Right kidney (tissue), 9 donors: ENCODE measurements at places on chromosomes 7 and 10.

DNA sequence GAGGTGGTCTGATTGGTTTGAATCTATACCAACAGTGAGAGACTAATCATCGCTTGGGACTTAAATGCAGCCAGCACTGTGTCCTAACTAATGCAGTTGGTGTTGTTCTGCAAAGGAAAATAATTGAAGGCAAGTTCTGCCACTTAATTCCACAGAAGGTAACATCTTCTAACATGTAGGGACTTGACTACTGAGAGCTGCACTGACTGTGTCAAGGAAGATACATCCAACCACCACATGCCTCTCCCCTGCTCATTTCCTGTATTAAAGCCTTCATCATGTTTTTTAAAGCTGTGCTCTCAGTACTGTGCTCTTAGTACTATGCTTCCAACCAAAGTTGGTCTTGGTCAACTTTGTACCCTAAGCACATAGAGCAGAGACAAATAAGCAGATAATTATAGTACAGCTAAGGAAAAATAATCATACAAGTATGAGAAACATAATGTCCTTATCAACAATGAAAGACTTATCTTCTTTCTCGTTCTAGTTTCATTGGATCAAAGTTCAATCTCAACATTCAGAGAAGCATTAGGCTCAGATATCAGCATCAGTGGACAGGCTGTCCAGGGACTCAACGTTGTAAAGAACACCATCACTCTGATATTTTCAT lies 2.8 kb upstream of the CYP3A4 start:
- DNase-seq, result no peak

GRCh38 chr7:82081644-82082224 lies 311.9 kb upstream of the HGF start:
- no peak for DNase-seq

GRCh38 chr7:56079450-56080185 lies 13.1 kb downstream of the PHKG1 start:
- DNase-seq, result no peak

GRCh38 chr7:16933296-16934279 lies 51.8 kb upstream of the AGR3 start:
- no peak for DNase-seq

DNA sequence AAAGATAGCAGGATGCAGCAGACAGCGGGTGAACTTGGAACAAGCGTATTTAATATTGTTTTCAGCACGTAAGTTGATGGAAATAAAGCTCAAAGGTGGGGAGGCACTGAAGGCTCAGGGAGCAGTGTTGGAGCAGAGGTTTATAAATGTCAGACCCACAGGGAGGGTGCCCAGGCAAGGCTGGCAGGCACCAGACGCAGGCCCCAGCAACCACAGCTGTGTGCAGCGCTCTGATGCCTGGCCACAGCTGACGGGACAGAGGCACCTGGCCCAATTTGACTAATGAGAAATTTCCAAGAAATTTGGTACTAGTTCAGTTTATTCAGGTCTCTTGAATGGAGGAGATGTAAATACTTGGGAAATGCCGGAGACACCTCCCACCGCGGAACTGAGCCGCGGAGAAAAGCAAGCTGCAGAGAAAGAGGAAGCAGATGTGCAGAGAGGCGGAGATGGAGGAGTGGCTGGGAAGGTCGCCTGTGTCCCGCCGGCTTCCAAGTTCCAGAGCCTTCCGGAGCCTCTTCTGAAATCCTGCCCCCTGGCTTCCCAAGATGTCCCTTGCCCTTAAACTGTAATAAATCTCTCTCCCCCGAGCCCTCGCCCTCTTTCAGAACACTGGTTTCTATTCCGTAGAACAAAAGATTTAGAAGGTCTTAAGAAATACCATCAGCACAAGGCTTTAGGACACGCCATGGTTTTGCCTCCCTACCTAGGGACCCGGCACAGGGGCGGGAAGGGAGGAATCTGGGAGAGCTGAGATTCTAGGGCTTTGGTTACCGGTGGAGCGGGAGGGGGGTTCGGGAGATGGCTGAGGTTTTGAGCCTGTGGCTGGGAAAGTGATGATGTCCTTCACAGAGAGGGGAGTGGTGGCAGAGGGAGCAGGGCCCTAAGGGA lies 38.4 kb upstream of the PLXNA4 start:
- peak; percentile 56 for DNase-seq

DNA sequence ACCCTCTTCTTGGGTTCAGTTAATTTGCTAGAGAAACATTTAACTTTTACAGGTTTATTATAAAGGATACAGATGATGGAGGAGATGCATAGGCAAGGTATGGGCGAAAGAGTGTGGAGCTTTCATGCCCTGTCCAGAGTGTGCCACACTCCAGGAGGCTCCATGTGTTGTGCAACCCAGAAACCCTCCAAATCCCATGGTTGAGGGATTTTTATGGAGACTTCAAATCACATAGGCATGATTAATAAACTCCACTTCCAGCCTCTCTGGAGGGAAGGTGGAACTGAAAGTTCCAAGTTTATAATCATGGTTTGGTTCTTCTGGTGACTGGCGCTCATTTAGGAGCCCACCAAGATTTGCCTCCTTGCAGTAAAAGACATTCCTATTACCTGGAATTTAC lies 159.9 kb downstream of the PHTF2 start:
- DNase-seq, result no peak

GRCh38 chr7:123641901-123642300 lies 13.8 kb upstream of the LMOD2 start:
- no peak for DNase-seq

GRCh38 chr7:38685851-38686250 lies 54.7 kb upstream of the AMPH start:
- no peak for DNase-seq

GRCh38 chr10:21047511-21047910 lies 150.4 kb upstream of the NEBL start:
- no peak for DNase-seq

- DNase-seq, result no peak
Observed at GRCh38 chr10:66218289-66218688, 707.5 kb upstream of the LRRTM3 start.

- no peak for DNase-seq
Observed at GRCh38 chr10:80523773-80524172, 13.9 kb upstream of the SH2D4B start.

- DNase-seq, result no peak
Observed at GRCh38 chr7:26422761-26423160, 131.1 kb downstream of the SNX10 start.

- no peak for DNase-seq
Observed at GRCh38 chr7:27700501-27700900, 37.8 kb upstream of the HIBADH start.

DNA sequence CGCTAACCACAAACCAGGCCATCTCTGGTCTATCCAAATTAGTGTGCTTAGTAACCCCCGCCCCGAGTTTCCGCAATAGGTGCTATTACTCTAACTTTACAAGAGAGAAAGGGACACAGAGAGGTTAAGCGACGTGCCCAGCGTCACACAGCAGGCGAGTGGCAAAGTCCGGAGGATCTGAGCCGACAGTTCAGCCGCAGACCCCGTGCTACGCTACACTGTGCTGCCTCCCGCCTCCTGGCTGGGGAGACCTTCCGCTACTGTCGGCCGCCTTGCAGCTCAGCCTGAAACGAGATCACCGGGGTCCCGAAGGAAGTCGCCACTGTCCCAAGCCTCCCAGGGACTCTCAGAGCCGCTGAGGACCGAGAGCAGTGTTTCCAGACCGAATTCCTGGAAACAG lies 799 bp downstream of the INTS1 start:
- DNase-seq, result no peak

DNA sequence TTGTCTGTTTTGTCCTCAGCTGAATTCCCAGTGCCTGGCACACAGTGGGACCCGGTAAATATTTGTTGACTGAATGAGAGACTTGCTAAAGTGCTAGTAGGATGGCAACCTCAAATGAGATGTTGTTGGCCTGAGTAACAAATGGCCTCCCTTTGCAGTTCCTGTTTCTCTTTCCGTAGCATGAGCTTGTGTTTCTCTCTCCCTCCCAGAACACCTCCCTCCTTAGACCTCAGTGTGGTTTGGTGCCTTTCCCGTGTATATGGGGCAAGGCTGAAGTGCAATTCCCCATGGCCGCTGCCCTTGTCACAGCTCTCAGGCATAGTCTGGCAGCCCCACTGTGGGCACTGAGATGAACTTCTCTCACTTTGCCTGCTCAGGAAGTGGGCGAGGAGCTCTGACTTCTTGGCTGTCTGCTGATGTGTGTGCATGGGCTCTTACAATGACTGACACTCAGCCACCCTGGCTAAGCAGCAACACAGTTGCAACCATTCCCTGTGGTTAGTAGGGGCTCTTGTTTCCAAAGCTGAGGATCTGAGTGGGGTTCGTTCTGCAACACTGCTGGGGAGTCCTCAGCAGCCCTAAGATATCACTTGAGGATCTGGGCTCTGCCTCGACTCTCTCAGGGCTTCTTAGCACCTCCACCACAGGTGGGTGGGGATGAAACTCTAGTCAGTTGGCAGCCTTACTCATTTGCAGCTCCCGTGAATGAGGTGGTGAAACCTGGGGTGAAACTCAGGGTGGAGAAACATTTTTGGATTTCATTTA lies 136.1 kb downstream of the ICA1 start:
- no peak for DNase-seq

- DNase-seq, result no peak
Observed at GRCh38 chr7:87627634-87627994, 584 bp upstream of the RUNDC3B start.

GRCh38 chr10:474406-474805 lies 215.1 kb downstream of the DIP2C start:
- no peak for DNase-seq

- no peak for DNase-seq
Observed at GRCh38 chr10:48448796-48449195, 142.3 kb downstream of the MAPK8 start.

DNA sequence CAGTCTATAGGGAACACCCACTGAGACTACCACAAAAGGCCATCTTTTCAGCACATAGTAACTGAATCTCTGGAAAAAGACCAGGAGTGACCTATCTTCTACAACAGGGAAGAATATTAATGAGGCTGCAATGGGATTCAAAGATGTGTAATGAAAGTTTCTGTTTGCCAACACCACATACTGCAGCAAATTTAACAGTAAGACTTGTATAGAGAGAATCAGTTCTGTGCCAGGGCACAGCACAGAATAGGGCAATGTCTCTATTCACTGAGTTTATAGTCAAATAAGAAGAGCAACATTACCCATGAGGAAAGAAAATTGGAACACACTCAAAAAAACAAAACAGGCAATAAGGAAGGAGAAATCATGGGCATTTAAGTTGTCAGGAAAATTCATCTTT lies 91.4 kb upstream of the PTN start:
- DNase-seq, result no peak

- no peak for DNase-seq
Observed at GRCh38 chr7:4561795-4562194, 120.3 kb upstream of the FOXK1 start.

DNA sequence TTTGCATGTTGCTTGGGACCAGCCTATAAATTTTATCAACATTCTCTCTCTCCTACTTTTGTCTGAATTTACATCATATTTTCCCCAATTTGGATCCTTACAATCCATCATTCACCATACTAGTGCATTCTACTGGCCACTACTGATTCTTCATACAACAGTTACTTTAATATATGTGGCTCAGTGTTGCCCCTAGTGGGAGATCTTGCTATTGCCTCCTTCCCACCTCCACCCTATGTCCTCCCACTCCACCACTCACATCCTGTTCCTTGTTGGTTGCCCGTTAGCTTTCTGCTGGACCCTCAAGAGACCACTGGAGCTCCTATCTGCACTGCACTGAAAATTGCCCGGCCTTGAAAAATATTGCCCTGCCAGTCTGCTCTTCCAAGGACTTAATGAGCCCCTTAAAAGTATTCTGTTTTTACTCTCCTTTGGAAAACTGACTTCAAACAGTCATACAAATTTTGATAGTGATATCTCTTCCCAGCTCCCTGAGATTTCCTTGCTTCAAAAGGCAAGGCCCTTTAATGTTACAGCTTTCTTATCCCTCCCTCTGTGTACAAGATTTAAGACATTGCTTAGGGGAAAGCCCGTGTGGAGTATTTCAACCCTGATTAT lies 243.2 kb upstream of the TMEM229A start:
- DNase-seq, result no peak

GRCh38 chr7:45389073-45389872 lies 184.9 kb upstream of the ADCY1 start:
- DNase-seq, result no peak

GRCh38 chr10:132538031-132538789 lies 623 bp downstream of the INPP5A start:
- no peak for DNase-seq

DNA sequence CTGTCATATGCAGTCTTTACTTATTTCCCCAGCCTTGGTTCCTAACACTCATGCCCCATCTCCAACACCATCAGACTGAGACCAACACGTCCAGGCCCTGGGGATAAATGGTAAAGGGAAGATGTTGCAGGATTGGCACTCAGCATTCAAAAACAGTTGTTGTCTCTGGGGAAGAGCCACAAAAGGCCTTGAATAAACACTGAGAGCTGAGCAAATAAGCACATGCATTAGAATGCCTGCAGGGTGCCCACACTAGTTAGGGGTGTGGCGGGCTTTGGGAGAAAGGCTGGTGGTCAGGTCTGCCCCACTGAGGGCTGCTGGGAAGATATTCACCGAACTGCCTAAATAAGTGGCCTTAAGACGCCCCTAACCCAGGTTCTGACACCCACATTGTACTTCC lies 391.0 kb downstream of the GFRA1 start:
- DNase-seq, result no peak

- DNase-seq, result no peak
Observed at GRCh38 chr7:109996411-109996810, 1094.5 kb upstream of the LRRN3 start.

DNA sequence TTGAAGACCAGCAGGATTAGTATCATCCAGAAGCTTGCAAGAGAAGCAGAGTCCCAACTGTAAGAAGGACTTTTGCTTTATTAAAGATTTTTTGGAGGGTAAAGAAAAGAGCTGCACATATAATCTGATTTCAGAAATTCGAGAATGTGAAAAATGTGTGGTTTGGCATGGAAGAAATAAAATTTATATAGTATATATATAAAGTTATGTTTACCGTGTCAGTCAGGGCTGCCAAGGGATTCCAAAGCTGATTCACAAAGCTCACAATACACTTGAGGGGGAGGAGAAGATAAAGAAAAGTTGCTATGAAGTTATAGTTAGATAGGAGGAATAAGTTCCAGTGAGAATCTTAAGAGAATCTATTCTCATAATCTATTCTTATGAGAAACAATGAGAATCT lies 231.8 kb upstream of the CACNA2D1 start:
- DNase-seq, result no peak
